ENCODE measurements at places on chromosomes 7 and 10.

- no peak for DNase-seq
Measured at GRCh38 chr10:62692085-62692484, 112.4 kb upstream of the ADO start.

DNA sequence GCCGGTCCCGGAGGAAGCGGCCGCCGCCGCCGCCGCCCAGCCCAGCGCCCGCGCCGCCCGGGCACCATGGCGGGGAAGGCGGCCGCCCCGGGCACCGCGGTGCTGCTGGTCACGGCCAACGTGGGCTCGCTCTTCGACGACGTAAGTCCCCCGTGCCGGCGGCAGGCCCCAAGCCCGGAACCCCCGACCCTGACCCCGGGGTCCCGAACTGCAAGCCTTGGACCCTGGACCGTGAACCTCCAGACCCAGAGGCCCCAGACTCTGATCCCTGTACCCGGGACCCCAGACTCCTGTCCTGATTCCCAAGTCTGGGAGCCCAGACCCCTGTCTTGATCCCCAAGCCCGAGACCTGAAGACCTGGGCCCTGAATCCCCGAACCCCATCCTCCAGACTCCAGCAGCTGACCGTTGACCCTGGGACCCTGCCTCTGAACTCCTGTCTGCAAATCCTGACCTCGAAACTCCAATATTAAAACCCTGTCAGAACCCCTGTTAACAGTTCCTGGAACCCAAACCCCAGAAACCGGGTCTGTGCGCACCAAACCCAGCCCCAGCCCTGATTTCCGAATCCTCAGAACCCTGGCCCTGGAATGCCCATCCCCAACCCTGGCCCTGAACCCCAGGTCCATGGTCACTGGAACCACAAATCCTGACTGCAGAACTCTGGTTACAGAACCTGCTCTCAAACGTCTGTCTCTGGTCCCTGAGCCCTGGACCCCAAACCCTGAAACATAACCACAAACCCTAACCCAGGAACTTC is 623 bp downstream of the INPP5A start:
- DNase-seq, result no peak

DNA sequence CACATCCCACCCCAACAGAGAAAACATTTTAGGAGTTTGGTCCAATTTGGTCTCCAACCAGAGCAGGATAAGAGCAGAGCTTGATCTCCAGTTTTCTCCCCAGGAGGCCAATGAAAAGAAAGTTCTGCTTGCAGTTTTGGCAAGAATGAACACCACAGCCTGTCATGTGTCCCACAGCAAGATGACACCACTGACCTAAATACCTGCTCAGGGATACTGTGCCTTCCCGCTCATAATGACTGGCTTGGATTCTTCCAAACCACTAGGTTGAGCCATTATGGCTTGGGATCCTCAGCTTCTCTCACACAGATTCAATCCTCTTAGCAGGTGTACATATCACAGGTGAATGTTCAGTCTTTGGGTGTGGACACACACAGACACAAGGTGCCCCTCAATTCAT is 53.3 kb downstream of the C10orf90 start:
- DNase-seq, result no peak

DNA sequence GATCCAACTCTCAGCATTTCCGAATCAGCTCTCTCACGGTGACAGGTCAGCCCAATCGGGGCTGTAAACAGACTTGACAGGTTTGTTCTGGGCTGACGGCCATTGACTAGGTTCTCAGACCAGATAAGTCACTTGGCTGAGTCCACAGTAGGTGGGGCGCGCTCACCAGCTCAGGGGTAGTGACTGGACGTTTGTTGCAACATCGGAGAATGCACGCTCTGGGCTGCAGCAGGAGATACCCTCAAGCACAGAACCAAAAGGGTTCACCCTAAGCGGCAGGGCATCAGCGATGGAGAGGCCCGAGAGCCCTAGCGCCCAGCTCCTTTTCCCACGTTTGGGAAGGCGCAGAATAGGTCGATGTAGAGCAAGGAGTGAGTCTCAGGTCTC is 1.8 kb downstream of the KLLN start:
- DNase-seq, result no peak

DNA sequence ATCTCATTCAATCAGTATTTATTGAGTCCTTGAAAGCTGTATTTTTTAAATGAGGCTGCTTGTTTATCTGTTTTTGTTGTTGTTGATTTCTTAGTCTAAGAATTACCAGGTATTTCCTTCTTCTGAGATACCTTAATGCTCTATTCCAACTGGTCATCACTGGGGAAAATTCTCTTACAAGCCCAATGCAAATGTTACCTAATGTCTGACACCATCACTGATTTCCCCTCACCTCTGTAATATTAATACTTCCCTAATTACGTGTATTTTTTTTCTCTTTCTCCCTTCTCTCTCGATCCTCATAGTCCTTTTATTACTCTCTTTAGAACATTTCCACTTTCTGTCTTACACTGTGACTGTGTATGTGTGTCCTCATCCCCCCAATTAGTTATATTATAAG is 13.9 kb downstream of the HDAC9 start:
- no peak for DNase-seq

GRCh38 chr7:33719059-33719581 is 186.2 kb upstream of the BMPER start:
- no peak for DNase-seq

GRCh38 chr10:17607603-17608332 is 9.4 kb downstream of the HACD1 start:
- DNase-seq, result no peak

DNA sequence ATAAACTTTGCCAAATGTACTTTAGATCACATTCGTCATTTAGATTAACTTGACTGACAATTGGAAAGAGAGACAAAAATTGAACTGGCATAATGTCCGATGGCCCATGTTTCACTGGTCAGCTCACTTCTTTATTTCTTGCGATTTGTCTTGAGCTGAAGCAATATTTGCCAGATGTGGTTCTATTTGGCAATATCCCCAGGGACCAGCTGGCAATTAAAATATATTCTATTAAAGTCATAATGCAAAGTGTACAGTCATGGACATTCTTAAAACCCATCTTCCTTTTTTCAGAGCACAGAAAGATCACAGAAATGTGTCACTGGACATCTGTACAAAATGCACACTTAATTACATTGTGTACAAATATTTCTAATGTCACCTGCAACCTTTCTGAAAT is 26.3 kb downstream of the NEBL start:
- DNase-seq, result no peak

DNA sequence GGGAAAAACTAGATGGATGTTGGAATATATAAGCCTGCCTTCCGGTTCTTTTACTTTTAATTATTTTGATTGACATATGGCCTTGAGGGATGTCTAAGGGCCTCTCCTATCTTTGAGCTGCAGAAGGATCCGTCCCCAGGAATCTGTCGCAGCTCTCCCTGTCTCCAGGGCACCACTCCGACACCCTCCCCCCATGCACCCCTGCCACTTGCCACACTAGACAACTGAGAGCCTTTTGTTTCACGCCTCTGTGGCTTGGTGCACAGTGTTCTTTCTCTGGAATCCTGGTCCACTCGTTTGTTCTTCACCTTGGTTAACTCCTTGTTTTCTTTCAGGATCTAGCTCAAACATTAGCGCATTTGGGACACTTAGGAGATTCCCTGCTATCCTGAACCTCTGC is 124.1 kb upstream of the EFCAB10 start:
- no peak for DNase-seq

GRCh38 chr10:66673071-66673470 is 252.8 kb upstream of the LRRTM3 start:
- no peak for DNase-seq

DNA sequence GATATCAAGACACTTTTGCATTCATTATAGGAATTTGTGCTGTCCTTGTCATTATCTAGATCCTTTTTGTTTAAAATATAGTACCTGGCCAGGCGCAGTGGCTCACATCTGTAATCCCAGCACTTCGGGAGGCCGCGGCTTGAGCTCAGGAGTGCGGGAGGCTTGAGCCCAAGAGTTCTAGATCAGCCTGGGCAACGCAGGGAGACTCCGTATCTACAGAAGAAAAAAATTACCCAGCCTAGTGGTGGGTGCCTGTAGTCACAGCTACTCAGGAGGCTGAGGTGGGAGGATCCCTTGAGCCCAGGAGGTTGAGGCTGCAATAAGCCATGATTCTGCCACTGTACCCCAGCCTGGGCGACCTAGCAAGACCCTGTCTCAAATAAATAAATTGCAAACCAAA is 621 bp upstream of the MORN4 start:
- DNase-seq, result peak; percentile 56

DNA sequence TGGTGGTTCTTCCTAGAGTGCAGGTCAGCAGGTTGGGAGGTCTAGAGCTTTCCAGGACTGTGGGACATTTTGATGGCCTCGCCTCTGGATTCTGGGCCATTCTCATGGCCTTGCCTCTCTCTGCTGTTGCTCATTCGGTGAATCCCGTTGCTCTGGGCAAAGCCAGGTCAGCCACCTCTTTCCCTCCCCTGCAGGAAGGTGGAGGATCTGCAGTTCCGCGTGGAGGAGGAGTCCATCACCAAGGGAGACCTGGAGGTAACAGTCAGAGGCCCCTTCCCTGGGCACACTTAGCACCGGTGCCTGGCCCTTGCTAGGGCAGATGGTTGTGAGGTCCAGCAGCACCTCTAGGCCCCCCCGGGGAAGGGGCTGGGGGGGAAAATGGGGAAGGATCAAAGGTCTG is 74.9 kb downstream of the CLIP2 start:
- DNase-seq, result no peak

- no peak for DNase-seq
Measured at GRCh38 chr7:100914208-100914878, 18.7 kb upstream of the ACHE start.

- no peak for DNase-seq
Measured at GRCh38 chr7:88309819-88310218, 3.1 kb upstream of the STEAP4 start.

- no peak for DNase-seq
Measured at GRCh38 chr7:24108906-24109376, 175.0 kb upstream of the NPY start.

GRCh38 chr7:138070908-138071307 is 5.4 kb upstream of the AKR1D1 start:
- no peak for DNase-seq

DNA sequence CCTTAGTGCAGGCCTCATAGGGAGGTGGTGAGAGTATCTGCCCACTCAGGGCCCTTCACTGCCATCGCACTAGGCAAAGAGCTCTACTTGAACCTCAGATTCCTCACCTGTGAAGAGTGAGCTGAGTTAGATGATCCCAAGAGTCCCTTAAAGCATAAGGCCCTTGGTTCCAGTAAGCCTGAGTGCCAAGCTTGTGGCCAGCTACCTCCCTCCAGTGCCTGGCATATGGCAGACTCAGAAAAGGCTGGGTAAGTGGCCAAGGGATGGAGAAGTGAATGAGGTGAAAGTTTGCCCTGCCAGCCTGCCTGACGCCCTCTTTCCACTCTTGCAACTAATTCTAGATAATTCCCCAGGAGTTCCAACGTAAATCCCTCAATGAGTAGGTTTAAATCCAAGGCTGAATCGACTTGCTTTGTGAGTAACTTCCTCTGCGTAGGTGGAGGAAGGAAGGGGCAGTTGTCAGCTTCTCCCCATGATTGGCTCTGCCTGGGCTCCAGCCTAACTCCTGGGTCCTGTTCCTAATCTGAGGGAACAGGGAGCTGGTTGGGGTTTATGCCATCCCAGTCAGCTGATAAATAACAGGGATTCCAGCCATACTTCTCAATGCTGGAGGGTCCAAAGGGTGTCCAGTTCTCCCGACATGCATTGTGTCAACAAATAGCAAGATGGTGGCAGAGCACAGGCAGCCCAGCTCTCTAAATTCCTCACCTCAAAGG is 14.2 kb downstream of the DUSP5 start:
- DNase-seq, result no peak

DNA sequence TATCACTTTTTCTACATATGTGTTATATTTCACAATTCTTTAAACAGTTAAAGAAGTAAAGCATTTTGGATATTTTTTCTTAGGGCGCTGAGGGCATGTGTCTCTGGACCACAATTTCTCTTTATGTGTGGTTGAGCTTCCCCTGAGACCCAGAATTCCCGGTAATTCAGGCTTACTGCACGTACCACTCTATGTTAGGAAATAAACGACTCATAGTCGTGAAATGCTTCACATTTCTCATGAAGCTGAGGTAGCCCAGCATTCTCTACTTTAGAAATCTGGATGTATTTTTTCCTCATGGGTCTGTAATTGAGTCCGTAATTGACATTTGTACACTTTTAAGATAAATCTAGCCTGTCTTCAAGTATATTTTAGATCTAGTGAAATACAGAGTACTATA is 170.6 kb downstream of the FZD1 start:
- no peak for DNase-seq

DNA sequence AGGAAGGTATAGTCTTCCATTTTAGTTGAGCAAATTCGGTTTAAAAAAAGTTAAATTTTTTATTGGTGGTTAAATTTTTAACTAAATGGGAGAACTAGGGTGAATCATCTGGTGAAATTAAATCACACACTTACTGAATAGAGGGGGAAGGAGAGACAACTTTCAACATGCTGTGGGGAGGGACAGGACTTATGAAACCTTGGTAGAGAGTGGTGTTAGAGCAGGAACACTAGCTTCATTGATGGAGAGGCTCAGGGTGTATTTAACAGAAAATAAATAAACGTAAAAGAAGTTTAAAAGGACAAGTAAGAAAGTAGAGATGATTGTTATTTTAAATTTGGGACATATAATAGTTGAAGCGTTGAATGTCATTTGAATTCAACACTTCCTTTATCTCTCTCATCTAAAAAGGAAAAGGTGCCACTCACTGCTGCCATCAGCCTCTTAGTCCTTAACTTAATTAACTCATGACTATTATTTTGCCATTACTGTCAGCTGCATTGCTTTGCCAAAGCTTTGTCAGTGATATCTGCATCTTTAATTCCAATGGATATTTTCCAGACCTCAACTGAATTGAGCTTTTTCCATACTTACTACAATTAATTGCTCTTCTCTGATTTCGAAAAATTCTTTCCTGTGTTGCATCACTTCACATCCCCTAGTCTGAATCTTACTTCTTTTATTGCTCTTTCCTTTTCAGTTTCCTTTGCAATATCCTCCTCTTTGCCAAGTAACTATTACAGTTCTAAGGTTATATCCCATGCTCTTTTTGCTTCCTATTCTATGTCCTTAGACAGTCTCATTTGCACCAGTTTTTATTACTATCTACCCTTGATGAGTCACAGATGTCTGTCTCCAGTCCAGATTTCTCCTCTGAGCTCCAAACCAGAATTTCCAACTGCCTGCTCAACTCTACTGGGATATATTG is 71.7 kb downstream of the GNAT3 start:
- DNase-seq, result no peak

DNA sequence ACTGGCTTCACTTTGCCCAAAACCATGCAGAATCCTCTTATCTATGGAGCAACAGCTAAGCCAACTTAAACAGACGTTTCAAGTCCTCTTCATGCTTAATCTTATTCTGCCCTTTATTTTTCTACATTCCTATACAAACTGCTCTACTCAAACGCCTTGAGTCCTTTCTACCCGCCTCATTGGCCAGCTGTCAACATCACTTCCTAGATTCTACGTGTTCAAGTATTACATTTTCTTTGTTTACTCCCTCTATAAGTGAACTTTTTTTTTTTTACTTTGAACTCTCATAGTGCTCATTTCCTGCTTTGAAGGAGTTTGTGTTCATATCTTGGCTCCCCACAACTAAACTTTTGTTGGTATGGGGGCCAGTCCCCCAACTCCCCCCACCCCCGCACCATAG is 28.9 kb upstream of the SLC26A5 start:
- no peak for DNase-seq

All from activated CD8-positive, alpha-beta memory T cell treated with anti-CD3 and anti-CD28 coated beads, Interleukin-2, amount 50 U/mL, for 48 hours (primary cell).